Stimulated activated CD4-positive, alpha-beta T cell treated with anti-CD3 and anti-CD28 coated beads, Interleukin-4, amount 100 ng/mL, for 24 hours (primary cell): ENCODE measurements at places on chromosomes 5 and 9.

DNA sequence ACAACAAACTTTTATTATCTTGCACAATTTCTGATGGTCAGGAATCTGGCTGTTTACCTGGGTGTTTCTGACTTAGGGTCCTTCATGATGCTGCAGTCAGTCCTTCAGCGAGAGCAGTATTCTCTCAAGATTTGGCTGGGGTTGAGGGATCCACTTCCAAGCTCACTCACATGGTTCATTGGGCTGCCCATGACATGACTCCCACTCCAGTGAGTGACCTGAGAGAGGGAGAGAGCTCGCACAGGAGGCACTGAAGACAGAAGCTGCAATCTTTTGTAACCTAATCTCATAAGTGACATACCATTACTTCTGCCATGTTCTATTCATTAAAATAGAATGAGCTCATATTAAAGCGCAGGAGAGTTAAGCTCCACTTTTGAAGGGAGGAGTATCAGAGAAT lies 212.6 kb downstream of the SPATA31D1 start:
- no peak for DNase-seq

DNA sequence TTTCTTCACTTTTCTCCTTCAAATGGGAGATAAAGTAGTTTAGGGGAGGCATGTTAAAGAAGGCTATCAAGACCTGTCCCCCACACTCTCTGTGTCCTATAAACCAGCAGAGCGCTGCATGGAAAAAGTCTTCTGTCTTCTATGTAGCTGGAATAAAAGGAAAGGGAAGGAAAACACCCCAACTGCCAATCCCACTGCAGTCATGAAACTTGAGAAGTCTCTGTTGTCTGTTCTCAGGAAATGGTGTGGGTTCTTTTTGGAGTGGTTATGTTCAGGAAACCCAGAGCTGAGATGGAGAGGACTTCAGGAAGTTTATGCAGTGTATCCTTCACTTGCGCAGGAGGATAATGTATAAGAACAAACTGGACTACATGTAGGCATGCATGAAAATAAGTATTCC lies 274.3 kb downstream of the GAS1 start:
- DNase-seq = no peak

DNA sequence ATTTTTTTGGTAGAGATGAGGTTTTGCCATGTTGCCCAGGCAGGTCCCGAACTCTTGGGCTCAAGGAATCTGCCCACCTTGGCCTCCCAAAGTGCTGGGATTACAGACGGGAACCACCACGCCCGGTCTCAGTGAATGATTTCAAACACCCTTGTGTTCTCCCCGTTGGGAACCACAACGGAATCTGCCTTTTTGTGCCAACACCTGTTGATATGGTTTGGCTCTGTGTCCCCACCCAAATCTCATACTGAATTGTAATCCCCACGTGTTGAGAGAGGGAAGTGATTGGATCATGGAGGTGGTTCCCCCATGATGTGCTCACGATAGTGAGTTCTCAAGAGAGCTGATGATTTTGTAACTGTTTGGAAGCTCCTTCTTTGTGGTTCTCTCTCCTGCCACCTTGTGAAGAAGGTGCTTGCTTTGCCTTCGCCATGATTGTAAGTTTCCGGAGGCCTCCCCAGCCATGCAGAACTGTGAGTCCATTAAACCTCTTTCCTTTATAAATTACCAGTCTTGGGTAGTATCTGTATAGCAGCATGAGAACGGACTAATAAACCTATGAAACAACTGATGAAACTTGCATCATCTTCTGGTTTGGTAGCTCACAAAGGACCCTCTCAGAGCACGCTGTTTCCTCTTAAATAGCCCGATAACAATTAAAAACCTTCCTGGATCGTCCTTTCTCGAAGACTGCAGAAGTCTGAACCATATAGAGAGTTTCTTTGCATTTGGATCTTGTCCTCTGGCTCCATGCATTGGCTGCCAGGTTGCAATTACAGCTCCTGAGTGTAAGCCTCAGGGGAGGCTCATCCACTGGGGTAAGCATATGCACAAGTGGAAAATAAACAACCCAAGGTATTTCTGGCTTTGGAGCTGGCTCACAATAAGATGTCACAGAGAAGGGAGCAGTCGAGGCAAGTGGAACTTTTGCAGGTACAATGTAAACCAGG lies 91.5 kb downstream of the SPRY4 start:
- no peak for DNase-seq

GRCh38 chr9:94980947-94981722 lies 254.6 kb downstream of the AOPEP start:
- DNase-seq = no peak

DNA sequence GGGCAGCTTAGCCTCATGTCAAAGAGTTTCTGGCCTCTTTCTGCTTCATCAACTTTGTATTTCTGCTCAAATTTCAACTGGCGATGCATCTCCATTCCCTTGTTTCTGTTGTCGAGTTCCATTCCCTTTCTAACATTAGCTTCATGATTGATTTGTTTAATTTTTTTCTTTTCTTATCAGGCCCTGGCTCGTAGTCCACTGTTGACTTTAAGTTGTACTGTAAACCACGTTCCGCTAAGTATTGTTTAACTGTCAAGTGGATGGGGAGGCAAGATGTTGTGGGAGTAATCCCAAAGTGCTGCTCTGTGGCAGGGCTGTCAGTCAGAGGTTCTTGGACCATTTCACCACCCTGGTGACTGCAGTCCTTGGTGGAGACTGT lies 309.1 kb downstream of the PSAT1 start:
- no peak for DNase-seq

- no peak for DNase-seq
Observed at GRCh38 chr5:123681061-123681460, 169.1 kb downstream of the CSNK1G3 start.

GRCh38 chr5:142939884-142940283 lies 169.7 kb downstream of the ARHGAP26 start:
- DNase-seq = no peak

GRCh38 chr9:81879501-81879916 lies 48.7 kb upstream of the SPATA31D4 start:
- no peak for DNase-seq

DNA sequence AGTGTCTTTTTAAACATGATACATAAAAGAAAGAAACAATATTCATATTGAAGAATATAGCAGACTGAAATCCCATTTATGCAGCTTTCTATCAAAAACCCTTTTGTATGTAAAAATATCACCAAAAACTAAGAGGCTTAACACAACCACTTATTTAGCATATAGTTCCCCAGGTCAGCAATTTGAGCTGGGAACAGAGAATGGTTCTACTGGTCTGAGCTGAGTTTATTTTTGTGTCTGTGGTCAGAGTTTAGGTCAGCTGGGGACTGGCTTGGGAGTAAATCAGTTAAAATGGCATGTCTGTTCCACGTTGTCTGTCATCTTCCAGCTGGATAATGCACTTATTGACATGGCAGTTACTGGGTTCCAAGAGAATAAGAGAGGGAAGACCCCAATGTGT lies 165.0 kb downstream of the TMEM232 start:
- DNase-seq = no peak

DNA sequence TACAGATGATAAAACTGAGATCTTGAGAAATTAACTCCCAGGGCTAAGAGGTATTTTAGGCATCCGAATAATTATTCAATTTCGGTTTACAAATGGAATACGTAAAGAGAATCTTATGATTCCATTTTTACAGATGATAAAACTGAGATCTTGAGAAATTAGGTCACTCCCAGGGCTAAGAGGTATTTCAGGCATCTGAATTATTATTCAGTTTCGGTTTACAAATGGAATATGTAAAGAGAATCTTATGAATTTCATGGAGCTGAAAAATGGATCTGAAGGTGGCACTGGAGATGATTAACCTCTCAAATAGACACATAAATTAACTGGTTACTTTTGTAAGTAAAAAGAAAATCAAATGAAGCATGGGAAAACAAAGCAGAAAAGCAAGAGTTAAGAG lies 44.2 kb downstream of the FGF1 start:
- DNase-seq = no peak

DNA sequence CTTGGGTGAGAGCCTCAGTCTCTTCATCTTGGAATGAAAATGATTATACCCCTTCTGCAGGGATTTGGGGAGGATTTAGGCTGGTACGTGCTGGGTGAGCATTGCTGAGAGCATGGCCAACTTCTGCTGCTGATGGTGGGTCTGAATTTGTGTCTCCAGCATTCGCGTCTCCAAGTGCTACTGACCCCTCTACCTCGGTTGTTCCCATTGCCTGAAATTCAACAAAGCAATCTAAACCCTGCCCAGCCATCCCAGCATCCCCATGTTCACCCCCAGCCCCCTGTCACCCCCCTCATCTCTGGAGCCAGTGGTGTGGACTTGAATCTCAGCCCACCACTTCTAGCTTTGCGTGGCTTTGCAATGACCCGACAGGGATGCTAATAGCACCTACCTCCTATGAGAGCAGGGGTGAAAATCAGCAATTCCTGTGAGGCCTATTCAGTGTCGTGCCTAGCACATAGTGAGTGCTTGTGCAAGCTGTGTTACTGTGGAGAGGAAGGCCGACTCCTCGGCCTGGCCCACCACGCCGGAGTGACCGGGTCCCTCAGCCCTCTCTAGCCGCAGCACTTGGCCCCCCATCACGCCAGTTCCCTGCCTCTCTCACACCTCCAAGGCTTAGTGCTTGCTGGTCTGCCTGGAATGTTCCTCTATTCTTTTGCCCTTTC lies 43.4 kb upstream of the SH3PXD2B start:
- DNase-seq = no peak

DNA sequence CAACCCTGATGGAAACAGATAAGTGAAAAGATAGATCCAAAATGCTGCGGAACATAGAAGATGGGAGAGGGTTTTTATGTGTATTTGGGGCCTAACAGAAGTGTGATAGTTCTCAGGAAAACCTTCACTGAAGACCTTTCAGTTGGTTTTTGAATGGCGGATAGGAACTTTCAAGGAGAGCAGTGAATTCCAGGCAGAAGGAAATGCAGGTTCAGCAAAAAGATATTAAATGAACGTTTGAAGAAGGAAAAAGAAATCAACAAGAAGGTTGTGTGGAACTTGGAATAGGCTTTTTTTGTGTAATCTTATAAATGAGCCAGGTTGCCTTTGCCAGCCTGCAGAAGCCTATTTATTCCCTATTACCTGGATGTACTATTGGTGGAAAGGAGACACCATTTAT lies 2.1 kb downstream of the PPIP5K2 start:
- no peak for DNase-seq

DNA sequence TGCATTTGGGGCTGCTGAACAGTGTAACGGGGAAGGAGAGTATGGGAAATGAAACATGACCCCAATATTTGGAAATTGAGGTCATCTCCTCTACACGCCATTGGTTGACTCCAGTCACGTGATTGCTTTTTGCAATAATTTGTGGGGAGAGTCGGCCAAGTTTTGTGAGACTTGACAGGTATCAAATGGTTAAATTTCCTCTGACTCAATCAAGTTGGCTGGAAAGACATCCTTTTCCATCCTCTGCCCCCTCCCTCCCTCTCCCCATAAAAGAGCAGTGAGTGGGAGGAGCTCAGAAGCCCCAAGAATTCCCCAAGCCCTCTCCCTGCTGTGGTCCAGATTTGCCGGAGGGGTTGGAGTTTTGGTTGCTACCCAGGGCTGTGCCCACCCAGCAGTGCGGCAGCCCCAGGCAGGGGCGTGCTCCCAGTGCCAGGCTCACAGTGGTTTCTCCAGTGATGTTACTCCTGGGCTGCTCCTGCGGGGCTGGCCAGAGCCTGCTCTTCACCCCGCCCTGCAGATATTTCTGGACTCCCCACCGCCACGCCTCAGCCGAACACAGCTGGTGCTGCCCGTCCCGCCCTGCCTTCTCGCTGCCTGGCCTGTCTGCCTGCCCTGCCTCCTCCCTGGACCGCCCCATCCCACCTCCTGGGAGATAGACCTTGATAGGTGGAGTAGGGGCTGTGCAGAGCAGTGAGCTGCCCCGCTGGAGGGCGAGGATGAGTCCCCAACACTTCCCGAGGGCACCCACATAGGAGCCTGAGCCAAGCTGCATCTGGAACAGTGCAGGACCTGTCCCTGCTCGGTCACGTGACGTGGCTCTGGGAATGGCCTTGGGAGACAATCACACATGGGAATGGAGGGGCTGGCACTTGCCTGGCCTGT lies 3.4 kb downstream of the COL5A1 start:
- no peak for DNase-seq

DNA sequence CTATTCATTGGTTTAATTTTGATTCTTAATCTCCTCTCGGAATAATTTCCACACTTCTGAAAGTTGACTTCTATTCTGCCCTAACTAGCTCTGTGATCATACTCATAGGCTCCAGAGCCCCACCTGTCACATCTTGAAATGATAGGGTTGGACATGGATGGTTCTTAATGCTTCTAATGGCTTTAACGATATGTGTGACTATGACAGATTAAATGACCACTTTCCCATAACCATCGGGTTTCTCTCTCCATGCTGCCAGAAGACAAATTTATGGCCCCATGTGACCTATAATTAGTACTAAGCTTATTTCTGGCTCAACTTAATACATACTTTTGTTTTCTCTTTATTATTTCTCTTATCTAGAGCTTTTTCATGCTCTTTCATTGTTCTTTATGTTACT lies 251.1 kb upstream of the TUT7 start:
- DNase-seq = no peak

DNA sequence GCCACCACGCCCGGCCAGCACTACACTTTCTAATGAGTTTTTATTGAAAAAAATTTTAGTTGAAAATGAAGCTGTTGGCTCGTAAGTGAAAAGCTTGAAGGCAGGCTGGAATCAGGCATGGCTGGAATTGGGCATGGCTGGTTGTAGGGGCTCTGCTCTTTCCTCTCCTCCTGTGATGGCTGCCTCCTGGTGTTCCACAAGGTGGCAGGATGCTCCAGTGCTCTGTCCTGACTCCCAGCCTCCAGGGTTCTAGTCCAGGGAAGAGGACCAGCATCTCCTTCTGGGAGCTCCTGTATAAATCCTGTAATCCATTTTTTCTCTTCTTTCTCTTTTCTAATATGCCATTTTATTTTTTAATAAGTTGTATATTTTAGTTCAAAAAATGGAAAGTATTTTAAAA lies 57.2 kb upstream of the DHFR start:
- DNase-seq = no peak

GRCh38 chr9:89168901-89169813 lies 9.5 kb downstream of the SHC3 start:
- DNase-seq = no peak

GRCh38 chr9:97545486-97545885 lies 44.0 kb downstream of the TMOD1 start:
- DNase-seq = no peak

DNA sequence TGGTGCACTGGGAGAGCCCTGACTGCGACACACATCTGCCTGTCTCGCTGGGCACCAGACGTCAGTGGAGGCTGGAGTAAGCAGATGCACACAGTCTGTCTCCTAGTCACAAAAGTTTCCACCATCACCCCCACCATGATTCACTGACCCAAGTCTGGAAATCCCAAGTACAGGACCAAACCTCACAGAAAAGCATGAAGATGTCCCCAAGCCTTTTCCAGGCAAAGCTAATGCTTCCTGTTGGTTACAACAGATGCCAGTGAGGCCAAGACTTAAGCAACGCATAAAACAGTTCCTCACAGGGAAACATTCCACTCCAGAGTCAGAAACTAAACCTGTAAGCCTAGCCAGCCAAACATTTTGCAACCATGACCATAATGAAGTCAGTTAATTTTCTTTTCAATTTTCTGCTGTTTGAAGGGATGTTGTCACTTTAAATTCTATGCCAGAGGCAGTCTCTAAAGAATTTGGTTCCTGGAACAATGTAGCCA lies 259.3 kb upstream of the SLC30A5 start:
- DNase-seq = no peak

- no peak for DNase-seq
Observed at GRCh38 chr9:96398582-96399324, 15.2 kb upstream of the SLC35D2 start.

GRCh38 chr5:8381972-8382371 lies 513.0 kb downstream of the MTRR start:
- DNase-seq = no peak

GRCh38 chr5:143972068-143972467 lies 160.1 kb downstream of the HMHB1 start:
- DNase-seq = no peak
